Thoracic aorta (tissue), 2 donors: ENCODE measurements at places on chromosomes 7 and 10.
A peak's percentile ranks its signal among the peaks of the same experiment; 100 is the strongest.

- no peak for DNase-seq
These were observed 99.3 kb downstream of the DIP2C start for GRCh38 chr10:589961-590680.

DNA sequence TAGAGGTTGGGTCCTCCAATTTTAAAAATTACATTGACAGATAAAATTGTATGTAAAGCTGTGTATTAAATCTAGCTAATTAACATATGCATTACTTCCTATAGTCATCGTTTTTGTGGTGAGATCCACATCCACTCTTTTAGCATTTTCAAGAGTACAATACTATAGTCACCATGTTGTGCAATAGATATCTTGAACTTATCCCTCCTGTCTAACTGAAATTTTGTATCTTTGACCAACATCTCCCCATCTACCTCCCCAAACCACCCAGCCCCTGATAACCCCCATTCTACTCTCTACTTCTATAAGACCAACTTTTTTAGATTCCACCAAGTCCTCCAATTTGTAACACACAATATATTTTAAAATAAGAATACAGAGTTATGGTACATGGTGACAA lies 208.0 kb downstream of the RELN start:
- no peak for DNase-seq

DNA sequence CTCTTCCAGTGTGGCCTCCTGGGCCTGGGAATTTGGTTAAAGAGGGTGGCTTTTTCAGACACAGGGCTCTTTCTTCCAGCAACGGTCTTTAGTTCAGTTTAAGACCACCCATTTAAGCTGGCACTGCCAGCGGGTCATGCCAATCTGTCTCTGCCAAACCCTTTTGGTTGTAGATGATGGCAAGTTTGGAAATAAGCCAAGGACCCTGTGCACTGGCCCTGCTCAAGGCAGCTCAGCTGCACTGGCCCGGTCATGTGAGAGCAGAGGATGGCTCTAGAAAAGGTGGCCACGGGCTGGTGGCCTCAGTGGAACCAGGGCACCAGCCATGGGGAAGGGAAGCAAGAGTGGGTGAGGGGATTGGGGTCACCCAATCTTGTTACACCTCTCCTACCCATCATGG lies 294.1 kb downstream of the GLRX3 start:
- no peak for DNase-seq

GRCh38 chr10:51188008-51188407 lies 113.7 kb downstream of the PRKG1 start:
- DNase-seq: no peak

DNA sequence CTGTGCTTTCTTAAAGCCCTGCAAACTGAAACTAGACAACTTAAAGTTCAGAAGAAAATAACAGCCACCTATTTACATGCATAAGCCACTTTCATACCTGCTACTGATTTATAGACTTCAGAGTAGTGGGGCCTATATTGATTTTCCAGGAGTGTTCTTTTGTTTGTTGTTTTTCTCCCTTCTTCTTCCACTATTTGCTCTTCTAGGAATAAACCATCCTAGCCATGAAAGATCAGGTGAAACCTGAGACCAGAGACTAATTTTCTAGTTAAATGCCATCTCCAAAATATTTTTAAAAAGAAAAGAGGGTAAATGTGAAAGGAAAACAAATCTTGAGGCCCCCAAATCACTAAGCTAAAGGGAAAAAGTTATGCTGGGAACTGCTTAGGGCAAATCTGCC lies 72.4 kb upstream of the C1GALT1 start:
- no peak for DNase-seq

DNA sequence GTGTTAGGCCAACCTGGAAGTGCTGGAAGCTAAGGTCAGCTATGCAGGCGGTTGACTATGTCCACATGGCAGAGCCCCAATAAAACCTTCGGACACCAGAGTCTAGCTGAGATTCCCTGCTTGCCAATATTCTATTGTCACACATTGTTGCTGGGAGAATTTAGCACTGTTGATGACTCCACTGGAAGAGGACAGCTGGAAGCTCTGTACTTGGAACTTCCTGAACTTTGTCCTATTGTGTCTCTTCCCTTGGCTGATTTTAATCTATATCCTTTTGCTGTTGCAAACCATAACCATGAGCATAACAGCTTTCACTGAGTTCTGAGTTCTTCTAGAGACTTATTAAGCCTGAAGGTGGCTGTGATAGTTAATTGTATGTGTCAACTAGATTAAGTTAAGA lies 12.0 kb downstream of the XRCC2 start:
- DNase-seq: no peak

DNA sequence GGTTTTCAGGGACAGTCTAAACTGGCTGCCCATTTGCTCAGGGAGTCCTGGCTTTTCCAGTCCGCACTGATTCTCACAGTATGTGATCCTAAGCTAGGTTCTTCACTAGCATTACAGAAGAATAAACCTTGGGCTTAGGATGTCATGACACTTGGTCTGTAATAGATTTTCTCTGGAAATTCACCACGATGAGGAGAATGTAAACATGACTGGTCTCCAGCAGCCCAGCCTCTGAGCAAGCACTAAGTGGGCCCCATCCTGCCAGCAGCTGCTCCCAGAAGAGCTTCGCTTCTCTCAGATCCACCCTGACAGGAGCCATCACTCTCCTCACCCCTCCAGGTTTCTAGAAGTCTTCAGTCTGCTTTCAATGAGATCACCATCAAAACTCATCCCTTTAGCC lies 103.7 kb upstream of the ZPBP start:
- DNase-seq: no peak

- DNase-seq: no peak
These were observed 180.5 kb downstream of the NRP1 start for GRCh38 chr10:33153968-33154327.

GRCh38 chr10:110040767-110041478 lies 33.1 kb downstream of the ADD3 start:
- DNase-seq: no peak

GRCh38 chr7:73936967-73937366 lies 76.0 kb downstream of the TMEM270 start:
- DNase-seq: no peak

DNA sequence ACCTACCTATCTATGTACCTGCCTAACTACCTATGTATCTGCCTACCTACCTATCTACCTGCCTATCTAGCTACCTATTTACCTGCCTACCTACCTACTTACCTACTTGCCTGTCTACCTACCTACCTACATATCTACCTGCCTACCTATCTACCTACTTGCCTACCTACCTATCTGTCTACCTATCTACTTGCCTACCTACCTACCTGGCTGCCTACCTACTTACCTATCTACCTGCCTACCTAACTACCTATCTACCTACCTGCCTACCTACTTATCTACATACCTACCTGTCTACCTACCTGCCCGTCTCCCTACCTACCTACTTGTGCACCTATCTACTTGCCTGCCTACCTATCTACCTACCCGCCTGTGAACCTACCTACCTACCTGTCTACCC lies 68.7 kb upstream of the NPTX2 start:
- no peak for DNase-seq

- no peak for DNase-seq
These were observed 94.0 kb downstream of the SORBS1 start for GRCh38 chr10:95467162-95467599.

- DNase-seq: no peak
These were observed 7.7 kb downstream of the ZSCAN25 start for GRCh38 chr7:99624484-99624883.

- DNase-seq: no peak
These were observed 75.1 kb upstream of the TBX20 start for GRCh38 chr7:35329026-35329425.

- DNase-seq: no peak
These were observed 146.7 kb upstream of the UNC5B start for GRCh38 chr10:71065659-71066058.

DNA sequence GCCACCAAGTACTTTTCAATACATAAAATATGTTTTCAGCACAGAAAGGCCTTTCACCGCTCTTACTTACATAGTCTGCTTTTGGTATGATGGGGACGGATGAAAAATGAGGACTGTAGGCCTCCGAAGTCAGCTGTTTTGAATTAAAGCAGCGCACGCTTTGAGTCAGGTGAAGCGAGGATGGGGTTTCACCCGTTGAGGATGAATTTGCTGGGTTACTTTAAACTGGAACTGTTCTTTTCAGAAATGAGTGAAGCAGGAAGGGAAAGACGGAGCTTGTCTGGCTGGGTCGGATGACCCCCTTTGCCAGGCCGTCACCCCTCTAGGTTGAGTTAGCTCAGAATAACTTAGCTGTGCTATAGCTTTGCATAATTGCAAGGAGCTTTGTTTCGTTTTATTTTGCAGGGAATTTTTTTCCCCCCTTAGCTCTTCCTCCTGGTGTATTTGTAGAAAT lies 40.0 kb downstream of the CUX1 start:
- no peak for DNase-seq

- no peak for DNase-seq
These were observed 64.6 kb upstream of the PCBD1 start for GRCh38 chr10:70952921-70953320.

DNA sequence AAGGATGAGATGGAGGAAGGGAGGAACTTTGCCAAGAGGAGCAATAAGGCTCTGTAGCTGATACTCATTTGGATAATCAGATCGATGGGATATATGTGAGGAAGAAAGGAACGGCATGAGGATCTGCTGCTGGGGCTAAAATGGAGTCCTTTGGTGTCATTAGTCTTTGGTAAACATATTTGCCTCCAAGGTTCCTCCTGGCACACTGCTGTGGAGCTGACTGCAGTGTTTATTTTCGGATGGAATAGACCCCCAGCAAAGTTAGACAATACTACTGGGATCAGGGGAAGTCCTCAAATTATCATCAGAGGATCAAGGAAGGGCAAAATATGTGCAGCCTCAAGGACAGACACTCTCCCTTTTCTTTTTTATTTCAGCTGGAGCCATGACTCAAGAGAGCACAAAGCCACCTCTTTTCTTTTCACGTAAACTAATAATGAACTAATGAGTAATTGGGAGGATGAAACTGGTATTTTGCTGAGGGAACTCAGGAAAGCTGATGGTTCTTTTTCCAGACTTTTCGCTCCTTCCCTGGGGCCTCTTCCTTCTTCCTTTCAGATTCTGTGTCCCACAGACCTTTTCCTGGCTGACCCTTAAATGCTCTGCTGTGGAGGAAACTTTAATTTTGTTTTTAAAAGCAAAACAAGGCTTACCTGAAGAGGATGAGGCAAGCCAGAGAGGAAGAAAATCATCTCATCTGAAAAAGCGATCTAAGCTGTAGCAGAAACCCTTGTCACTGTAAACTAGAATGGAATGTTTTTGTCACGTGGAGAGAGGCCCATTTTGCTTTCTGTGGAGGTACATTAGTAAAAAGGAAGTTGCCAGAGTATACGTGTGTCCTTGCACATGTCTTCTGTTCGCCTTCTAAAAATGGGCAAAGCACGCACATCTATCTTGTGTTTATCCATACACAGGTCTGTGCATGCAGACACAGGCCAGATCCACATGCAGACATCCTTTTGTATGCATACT lies 33.3 kb downstream of the LRMDA start:
- DNase-seq: no peak

DNA sequence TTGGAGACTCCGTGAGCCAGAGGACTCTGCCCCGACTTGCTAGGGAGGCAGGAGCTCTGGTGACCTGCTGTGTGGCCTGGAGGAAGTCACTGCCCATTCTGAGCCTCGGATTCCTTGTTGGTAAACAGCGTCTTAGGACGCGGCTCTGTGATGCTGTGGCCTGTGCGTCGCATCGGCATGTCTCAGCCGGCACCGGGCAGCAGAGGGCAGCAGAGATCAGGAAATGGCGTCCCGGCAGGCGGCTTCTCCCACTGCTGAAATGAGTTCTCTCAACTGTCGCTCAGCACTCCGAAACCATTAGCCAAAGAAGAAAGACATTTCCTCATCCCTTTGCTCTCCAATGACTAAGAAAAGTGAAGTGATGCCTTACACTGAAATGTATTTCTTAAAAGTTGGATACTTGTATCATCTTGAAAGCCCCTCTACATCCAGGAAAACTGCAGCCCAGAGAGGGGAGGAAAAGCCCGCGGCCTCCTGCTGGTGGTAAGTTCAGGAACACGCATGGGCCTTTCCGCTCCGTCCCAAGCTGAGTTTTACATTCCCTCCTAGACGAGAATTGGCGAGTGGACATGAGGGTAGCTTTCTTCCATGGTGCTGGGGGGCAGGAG lies 91.7 kb downstream of the WDR11 start:
- DNase-seq: peak; percentile 46

DNA sequence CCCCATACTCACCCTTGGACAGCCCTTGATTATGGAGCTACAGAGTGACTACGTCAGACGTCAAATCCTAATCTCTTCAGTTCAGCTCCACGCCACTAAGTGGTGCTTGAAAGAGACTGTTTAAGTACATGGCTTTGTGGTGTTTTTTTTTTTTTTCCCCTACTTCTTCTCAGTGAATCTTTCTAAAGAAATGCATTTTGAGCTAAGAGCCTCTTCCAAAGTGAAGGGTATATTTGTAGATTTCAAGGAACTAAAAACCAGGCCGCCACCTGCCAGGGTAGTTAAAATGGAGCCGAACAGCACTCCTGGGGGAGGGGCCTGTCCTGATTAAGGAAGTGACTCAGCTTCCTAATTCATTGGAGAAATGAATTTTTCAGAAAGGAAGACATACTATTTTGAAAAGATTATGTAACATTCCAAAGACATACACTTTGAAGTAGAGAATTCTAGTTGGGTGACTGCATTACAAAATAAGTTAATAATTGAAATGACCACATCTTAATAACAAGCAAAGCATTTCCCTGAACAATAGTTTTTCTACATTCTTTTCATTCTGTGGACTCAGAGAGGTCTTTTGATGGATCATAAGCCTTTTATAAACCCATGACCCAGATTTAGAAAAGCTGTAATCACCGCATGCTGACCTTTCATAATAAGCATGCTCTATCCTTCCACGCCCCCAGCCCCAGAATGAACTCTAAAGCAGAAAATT lies 20.6 kb upstream of the VPS41 start:
- no peak for DNase-seq

GRCh38 chr7:38220452-38220851 lies 42.4 kb downstream of the STARD3NL start:
- DNase-seq: no peak

DNA sequence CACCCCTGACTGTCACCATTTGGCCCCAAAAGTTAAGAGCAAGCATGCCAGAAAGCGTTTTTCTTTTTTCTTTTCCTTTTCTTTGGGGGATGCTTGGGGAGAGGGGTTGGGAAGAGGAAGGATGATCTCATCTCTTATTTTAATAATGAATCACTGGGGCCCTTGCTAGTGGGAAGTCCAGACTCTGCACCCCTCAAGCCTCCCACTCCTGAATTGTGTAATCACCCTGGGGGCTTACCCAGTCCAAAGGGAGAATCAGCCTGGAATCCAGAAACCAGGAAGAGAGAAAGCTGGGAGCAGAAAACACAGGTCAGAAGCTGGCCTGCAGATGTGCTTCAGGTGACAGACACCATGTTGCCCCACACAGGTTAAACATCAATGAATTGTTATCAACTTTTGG lies 14.7 kb upstream of the HABP2 start:
- no peak for DNase-seq

DNA sequence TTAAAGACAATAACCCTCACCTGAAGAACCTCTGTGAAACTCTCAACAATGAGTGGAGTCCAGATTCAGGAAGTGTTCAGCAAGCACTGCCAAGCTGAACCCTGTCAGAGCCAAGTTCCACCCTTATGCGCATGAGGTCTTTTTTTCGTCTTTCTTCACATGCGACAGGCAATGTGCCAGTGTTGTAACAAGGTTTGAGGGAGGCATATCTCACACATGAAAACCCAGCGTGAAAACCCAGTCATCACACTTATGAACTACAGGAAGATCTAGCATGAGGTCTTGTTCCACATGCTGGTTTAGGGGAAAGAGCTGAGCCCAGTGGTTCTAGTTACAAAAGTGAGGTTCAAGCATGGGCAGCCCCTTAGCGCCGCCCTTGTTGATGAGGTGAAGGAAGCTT lies 49.7 kb downstream of the RABGEF1 start:
- no peak for DNase-seq

- no peak for DNase-seq
These were observed 94.5 kb downstream of the ETV1 start for GRCh38 chr7:13894954-13895353.
